Activated CD4-positive, alpha-beta T cell treated with anti-CD3 and anti-CD28 coated beads for 4 hours (primary cell): ENCODE measurements at places on chromosomes 2 and 18.

- peak; percentile 55 for DNase-seq
These were observed 533 bp downstream of the CXCR4 start for GRCh38 chr2:136117391-136117841.

GRCh38 chr2:239927424-239927981 is 97.6 kb downstream of the NDUFA10 start:
- DNase-seq, result peak; percentile 75

DNA sequence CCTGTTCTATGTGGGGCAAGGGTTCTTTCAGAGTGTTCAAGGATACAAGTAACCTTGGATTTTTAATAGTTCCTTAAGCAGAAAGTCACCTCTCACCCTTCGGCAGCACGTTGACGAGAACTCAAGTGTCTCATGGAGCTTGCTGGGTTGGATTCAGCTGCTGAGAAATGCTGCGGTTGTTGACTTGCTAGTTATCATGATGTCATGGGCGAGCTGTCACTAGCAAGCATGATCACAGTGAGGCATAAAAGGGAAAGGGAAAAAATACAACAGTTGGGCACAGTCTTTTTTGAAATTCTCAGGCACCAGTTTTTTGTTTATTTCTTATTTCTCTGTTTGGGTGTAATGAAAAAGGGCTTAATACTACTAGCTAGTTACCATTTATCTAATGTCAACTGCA is 53.2 kb downstream of the ADCYAP1 start:
- DNase-seq, result no peak

GRCh38 chr2:2033691-2034090 is 289.4 kb upstream of the PXDN start:
- DNase-seq, result no peak

- DNase-seq, result no peak
These were observed 112.4 kb upstream of the PPP1CB start for GRCh38 chr2:28639092-28639691.

GRCh38 chr2:15920696-15921095 is 19.7 kb upstream of the MYCN start:
- DNase-seq, result no peak

DNA sequence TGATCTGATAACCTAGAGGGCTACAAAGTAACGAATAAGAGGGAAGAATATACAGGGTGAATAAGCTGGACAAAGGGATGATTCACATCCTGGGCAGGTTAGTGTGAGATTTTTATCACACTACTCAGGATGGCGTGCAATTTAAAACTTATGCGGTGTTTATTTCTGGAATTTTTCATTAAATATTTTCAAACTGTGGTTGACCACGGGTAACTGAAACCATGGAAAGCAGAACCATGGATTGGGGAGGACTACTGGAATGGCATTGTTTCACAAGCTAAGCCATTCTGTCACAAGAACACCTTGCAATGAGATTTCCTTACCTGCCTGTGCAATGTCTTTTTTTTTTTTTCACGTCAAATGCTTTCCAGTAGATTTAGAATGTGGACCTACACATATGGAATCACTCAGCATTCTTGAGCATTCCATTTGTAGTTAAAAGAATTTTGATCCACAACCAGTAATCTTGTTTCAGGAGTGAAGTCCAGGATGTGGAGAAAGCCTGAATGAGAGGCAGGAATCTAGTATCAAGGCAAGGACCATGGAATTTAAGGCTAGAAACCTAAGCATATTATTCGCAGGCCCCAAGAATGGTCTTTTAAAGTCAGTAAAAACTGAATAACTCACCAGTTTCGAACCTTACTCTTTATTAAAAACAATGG is 8.0 kb upstream of the CDK15 start:
- no peak for DNase-seq
